Stimulated activated CD8-positive, alpha-beta memory T cell treated with anti-CD3 and anti-CD28 coated beads, Interleukin-15, amount 100 ng/mL, for 48 hours (primary cell): ENCODE measurements at places on chromosomes 3 and 15.
A peak's percentile ranks its signal among the peaks of the same experiment; 100 is the strongest.

- no peak for DNase-seq
Measured at GRCh38 chr3:115855911-115856310, 232.6 kb downstream of the GAP43 start.

DNA sequence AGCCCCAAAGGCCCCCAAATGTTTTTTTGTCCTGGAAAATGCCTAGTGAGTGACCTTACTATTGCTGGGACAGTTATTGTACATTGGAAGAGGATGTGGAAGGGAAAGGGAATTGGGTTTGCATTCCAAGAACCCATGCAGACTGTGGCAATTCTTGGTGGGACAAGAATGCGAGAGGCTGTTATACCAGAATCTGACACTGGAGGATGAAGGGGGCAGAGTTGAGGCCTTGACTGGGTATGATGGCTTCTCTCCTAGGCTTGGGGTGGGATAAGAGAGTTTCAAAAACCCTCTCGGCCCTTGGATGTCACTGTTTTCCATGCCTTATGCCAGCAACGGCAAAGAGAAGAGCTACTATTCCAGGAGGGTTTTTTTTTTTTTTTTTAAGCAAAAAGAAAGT lies 25.3 kb downstream of the IL16 start:
- DNase-seq: no peak

- no peak for DNase-seq
Measured at GRCh38 chr3:148092624-148093347, 604.9 kb upstream of the AGTR1 start.

DNA sequence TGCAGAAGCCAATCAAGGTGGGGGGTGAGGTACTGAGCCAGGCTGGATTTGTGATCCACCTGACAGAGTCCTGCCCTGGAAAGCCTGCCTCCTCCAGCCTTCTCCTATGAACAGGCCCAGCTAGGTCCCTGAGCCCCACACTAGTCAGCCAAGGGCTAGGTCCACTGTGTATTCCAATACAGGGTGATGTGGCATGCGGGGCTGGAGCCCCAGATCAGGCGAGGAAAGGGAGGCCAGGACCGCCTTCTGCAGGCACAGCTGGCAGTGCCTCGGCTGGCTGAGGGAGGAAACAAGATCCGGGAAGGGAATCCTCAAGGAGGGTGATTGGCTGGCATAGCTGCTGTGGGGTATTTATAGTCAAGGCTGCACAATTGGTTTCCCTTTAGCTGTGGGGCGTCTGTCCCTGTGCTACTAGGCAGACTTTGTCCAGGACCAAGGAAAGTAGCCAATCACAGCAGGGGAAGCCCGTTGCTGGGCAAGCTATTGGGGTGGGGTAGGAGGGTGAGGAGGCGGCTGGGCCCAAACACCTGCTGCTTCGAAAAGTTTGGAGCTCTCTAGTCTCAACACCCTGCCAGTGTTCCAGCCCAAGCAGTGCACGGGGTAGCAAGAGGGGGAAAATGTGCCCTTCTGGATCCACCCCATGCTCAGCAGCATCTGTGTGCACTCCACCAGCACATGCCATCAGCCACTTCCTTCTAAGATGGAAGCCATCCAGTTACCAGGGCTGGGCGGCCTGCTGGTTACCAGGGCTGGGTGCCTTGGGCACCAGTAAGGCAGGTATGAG lies 5.9 kb downstream of the KY start:
- DNase-seq: no peak

- DNase-seq: no peak
Measured at GRCh38 chr3:165195640-165196576, at the start of gene SLITRK3. SLITRK3 (minus strand) TSS chr3:165196384; CDS start chr3:165190830, 5,554 bp downstream.

GRCh38 chr3:85525264-85525663 lies 566.5 kb downstream of the CADM2 start:
- no peak for DNase-seq

- DNase-seq: no peak
Measured at GRCh38 chr15:46961795-46962194, 755.5 kb upstream of the SEMA6D start.

DNA sequence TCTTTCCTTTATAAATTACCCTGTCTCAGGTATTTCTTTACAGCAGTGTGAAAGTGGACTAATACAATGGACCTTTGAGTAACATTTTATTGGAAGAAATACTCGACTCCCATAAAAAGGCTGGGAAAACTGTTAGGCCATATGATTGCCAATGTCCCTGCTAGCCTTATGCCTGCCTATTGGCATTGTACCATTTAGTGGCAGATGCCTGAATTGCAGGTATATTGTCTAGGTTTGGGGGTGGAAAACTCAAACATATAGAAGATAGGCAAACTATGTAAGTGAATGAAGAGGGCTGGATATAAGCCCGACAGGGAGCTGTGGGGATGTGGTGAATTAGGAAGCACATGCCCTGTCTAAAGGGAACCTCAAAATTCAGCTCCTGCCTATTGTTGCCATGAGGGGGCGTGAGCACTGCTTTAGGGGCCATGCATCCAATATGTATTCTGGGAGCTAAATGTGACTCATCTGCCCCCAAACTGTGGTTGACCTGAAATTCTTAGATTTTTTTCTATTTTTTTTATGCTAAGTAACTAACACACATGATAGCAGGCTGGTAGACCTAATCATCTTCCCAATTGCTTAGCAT lies 65.2 kb upstream of the TRA2B start:
- DNase-seq: no peak

DNA sequence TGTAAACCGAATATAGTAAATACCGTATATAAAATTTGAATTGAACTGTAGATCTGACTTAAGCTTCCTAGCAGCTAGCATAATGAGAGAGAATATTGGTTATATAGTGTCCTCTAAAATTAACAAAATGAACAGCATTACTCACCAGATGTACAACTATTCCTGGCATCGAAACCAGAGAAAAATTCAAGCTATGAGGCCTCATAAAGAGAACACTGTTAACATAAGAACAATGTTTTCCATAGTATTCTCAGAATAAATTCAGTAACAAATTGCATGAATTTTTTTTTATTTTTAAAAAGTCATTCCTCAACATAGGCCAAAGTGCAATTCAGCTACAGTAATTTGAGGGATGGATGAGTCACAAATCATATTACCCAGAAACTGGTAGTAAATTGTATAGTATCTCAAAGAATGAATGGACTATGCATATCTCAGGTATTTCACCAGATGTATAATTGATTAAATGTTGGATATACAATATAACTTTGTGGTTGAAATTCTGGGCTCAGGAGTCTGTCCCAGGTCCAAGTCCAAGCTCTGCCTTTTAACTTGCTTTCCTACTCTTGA lies 5.0 kb downstream of the TMEM207 start:
- no peak for DNase-seq

GRCh38 chr3:135853981-135854380 lies 111.5 kb upstream of the PPP2R3A start:
- DNase-seq: no peak

- DNase-seq: no peak
Measured at GRCh38 chr3:72247645-72248388, 462.9 kb upstream of the PROK2 start.

DNA sequence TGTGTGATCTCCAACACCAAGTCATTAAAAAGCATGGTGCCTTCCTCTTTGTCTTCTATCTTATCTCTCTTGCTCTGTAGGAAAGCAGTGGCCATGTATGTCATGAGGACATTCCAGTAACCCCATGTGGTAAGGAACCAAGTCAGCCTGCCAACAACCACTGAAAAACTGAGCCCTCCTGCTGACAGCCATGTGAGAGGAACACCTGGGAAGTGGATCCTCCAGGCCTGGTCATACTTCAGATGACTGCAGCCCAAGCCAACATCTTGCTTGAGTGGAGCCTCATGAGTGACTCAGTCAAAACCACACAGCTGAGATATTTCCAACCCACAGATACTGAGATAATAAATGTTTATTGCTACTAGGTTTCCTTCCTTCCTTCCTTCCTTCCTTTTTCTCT lies 597.3 kb downstream of the ZIC1 start:
- DNase-seq: no peak

DNA sequence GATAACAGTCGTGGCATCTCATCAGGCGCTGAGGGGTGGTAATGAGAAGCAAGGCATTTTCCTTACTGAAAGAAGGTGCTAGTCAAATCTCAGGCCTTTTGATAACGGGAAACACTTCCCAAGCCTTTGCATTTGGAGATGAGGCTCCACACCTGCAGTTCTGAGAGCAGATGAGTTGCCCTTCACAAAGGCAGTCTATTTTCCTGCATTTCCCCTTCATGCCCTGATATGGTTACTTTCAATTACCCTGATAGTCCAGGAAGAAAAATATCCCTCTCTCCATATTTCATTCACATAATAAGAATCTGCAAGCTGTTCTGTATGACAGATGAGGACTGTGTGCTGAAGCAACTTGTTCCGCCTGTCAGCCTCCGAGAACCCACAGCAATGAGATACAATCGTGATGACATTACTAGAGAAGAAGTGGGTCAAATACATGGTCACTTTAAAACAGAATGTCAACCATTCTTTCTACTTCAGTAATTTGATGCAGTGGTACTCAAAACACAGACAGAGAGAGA lies 25.0 kb downstream of the FHIT start:
- no peak for DNase-seq

DNA sequence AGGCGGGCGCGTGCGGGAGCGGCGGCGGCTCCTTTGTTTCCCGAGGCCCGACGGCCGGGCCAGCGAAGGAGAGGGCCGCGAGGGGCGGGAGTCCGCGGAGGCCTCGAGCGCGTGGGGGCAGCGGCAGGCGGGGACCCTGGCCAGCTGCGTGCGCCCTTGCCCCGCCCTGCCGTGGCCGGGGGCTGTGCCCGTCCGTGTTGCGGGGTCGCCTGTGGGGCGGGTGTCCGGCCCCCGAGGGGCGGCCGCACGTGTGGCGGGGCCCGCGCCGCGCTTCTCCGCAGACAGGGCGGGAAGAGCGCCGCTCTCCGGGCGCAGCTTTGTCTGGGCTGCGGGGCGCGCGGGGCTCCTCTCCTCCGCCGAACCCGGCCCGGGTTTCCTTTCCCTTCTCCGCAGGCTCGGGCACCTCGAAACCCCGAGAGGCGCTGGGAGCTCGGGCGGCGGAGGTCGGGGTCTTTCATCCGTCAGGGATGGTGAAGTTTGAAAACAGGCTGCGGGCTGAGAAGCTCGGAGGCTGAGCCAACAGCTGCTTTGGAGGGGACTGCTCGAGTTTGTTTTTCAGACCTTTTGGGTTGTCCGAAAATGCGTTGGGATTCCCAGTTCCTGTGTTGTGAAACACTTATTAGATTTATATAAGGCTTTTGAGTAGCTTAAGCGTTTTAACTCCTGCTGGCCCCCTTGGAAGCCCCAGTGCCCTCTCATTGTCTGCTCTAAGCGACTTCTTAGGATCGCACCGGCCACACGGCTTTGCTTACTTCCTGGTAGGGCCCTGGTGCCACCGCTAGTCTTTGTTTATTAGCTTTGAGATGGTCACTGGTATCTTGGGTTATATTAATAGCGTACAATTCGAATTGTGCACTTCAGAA lies 817 bp downstream of the USP3 start:
- no peak for DNase-seq

GRCh38 chr3:12455740-12456139 lies 28.5 kb upstream of the TSEN2 start:
- DNase-seq: no peak

DNA sequence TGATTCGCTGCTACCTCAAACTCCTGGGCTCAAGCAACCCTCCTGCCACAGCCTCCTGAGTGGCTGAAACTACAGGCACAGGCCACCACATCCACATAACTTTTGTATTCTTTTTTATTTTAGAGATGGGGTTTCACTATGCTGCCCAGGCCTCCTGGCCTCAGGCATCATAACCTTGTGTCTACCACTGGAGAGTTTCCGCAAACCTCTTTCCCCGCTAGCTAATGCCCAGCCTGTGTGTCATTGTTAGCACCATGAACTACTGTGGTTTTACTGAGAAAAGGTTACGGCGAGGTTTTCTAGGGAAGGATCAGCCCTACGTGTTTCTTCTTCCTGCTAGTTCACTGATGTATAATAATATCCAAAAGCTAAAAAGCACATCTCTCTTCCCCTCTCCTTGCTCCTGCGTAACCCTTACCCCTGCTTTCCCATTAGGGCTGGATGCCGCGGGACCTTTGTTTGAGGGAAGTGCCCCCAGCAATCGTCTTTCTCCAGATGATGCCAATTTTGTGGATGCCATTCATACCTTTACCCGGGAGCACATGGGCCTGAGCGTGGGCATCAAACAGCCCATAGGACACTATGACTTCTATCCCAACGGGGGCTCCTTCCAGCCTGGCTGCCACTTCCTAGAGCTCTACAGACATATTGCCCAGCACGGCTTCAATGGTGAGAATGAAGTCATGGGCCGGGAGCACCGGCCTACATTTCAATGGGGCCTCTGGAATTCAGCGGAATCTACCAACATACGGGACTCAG lies 113.7 kb downstream of the LIPC start:
- peak; percentile 53 for DNase-seq

DNA sequence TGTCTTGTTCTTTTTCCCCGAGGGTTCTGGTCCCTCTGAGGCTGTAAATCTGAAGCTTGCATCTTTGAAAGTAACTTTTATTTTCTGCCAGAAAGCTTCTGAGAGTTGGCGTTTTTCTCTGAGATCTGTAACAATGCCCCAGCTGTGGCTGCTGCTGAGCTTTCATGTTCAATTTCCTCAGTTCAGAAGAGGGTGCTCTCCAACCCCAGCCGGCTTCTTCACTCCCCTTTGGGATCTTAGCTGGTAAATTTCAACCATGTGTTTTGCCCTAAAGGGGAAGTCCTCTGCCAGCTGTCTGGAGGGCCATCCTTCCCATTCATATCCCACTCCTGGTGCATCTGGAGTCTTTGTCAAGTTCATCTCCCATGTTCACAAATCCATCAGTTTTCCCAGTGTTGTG lies 18.3 kb upstream of the CFAP100 start:
- no peak for DNase-seq

GRCh38 chr3:5016211-5017161 lies 37.2 kb downstream of the BHLHE40 start:
- DNase-seq: no peak

- no peak for DNase-seq
Measured at GRCh38 chr3:43870120-43870519, 179.4 kb downstream of the ABHD5 start.

- DNase-seq: no peak
Measured at GRCh38 chr3:98519351-98519750, 3.4 kb downstream of the CLDND1 start.

DNA sequence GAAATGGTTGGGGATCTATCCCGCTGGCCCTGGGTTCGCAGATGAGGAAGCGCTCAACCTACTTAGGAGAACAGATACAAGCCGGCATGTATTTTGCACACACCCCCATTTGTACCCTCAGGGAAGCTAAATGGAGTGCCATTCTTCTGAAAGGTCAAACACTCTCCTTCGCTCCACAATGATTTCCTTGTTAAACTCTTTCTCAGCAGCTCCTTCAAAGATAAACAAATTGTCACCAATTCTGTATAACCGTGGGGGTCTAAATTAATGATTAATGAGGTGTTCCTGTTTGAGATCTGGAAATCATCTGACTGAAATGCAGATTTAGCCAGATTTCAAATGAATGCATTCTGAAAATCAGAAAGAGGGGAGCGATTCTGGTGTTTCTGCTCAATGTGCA lies 124.0 kb downstream of the MEGF11 start:
- DNase-seq: no peak

DNA sequence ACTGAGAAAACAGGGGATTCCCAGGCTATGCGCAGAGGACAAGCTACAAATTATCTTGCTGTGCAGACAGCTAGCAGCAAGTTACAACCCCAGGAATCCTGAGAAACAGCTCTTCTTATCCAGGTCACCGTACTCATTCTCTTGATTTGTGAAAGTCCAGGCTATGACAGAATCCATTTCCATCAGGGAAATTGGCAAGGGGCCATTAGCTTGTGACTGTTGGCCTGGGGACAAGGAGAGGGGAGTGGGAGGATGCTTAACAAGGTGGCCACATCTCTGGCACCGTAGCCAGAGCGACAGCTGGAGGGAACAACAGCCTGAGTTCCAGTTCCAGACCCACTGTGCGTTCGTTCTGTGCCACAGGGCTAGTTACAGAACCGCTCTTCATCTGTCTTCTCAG lies 44.9 kb upstream of the PLXNA1 start:
- DNase-seq: no peak
